Fibroblast of skin of back (primary cell): ENCODE measurements at places on chromosomes 2 and 18.
A peak's percentile ranks its signal among the peaks of the same experiment; 100 is the strongest.

- peak; percentile 83 for DNase-seq
Observed at GRCh38 chr2:10514743-10515142, 66.6 kb upstream of the ODC1 start.

GRCh38 chr2:232235716-232236115 is 142.8 kb upstream of the ALPP start:
- no peak for DNase-seq

- DNase-seq = no peak
Observed at GRCh38 chr18:46338205-46338604, 234.0 kb downstream of the HAUS1 start.

DNA sequence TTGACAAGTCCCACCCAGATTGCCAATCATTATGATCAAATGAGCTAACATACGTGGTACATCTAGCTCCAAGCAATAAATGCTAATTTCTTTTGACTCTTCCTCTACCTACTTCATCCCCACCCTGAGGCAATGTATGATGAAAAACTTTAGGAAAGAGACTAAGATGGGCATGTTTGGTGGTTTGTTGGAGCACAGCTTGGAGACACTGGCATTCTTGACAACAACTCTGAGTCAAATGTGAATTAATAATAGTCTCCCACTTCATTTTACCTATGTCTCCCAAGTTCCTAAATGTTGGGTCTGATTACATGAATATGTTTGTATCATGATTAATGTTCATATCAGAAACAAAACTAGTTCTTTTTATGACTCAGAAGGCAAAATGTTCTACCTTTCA is 36.6 kb downstream of the EXOC6B start:
- no peak for DNase-seq

DNA sequence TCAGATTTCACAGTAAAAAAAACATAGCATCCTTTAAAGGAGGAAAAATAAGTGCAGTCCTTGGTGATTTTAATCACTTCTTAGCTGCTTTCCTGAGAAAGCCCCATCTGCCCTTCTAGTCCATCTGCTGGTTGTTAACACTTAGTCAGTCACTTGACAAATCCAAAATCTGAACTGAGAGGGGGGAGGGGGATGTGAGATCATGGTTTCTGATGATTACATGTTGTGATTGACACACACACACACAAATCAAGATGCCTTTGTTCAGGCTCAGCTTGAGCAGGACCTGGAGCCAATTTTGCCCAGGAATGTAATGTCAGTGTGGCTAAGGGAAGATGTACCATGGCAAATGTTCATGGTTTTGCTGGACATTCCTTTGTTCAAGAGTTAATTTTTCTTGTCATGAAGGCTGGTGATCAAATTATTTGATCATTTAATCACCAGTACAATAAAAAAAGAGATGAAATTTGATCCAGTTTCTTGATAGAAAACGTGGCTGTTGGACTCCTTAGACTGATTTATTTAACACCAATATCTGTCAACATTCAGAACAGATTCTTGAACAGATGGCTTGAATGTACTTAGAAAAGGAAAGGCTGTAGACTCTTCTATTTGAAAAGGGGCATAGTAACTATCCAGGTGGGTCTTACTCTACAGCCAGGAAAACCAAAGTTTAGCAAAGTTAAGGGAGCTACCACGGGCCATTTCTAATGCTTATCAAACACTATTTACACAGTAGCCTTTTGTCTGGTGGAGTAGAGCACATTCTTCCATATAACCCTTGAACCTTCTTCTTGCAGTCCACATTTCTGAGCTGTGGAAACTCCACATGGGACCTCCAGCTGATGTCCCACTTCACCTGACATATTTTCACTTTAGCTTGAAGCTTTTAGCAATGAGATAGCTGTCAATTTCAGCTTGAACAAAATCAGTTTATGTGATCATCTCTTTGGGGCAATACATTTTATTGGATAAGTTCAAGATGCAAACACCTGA is 408.7 kb downstream of the PIK3C3 start:
- no peak for DNase-seq

GRCh38 chr2:109204412-109204811 is 75.4 kb downstream of the SH3RF3 start:
- no peak for DNase-seq

- DNase-seq = no peak
Observed at GRCh38 chr2:158127380-158127804, 25.7 kb downstream of the UPP2 start.

DNA sequence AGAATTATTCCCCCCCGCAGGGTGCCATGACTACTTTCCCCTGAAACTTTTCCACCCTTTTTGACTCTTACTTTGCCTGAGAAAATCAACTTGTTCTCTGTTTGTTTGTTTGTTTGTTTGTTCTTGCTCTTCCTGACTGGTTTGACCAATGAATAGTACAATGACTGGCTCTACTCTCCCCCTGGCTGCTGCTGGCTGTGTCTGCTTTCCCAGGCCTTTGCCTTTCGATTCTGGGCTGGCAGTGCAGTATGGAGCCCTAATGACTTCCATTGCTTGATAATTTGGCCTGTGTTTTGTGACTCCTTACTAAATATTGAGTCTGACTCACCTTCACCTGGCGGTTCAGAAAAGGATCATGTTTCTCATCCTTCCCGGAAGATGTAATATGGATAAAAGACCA is 241.1 kb downstream of the TMEM182 start:
- DNase-seq = no peak

DNA sequence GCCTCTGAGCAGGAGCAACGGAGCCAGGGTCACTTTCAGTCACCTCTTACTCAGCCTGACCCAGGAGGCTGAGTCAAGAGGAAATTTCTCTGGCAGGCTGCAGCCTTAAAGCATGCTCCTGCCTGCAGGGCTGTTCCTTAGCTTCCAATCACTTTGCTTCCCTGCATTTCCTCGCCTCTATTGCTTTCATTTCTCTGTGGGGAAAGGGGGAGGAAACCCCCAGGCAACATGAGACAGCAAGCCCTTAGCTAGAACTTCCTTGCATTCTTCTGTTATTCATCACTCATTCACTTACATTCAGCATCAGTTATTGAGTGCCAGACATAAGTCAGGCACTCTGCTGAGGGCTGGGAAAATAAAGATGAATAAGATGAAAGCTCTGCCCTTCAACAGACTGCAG is 13.0 kb downstream of the XDH start:
- DNase-seq = peak; percentile 99

DNA sequence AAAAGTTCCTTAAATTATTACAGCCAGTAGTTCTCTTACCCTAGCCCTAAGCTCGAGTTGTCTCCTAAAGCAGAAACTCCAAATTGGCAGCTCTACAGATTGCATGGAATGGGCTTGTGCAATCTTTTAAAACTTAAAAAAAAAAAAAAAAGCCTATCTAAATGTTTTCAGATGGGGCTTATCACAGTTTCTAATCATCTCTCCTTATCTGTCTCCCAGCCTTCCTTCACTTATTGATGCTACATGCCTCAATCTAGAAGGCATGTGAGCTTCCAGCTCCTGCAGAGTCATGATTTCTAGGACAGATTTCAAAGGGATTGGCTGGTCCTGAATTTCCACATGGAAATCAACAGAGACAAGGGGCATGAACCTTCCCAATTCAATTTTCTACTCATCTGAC is 33.1 kb upstream of the PELI1 start:
- no peak for DNase-seq

DNA sequence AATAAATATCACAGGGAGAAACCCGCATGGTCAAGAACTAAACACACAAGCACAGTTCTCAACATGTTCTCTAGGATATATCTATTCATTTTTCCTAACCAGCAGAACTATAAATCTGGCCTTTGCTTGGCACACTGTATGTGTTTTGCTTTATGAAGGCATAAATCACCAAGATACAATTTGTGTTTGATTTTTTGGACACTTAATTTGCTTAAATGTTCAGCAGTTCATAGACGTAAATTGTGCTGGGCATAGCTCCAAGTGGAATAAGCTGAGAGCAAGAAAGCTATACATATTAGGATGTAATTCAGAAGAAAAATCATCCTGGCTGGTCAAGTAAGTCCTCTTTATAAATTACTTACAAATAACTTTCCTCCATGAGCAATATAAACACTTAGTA is 341.5 kb upstream of the ATP5MC3 start:
- no peak for DNase-seq

DNA sequence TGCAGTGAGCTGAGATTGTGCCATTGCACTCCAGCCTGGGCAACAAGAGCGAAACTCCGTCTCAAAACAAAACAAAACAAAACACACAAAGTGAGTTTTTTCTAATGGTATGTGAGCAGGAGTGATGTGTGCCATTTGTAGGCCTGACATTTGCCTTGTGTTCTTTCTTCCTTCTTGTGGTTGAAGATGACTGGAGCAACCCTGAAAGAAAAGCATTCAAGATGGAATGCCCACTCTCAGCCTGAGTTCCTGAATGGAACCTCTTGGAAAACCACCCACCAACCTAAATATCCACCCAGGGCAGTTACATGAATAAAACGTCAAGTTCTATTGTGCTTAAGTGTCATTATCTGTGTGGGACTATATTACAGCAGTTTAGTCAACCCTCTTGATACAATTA is 26.5 kb downstream of the PGAP1 start:
- no peak for DNase-seq

DNA sequence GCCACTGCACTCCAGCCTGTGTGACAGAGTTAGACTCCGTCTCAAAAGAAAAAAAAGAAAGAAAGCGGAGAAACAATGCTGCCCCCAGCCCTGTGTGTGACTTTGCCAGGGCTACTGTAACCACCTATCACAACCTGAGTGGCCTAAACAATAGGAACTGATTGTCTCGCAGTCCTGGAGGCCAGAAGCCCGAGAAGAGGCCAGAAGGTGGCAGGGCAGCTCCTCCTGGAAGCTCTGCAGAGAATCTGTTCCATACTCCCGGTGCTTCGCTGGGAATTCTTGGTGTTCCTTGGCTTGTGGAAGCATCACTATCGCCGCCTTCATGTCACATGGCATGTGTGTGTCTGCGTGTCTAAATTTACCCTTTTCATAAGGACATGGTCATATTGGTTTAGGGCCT is 14.4 kb upstream of the RAB17 start:
- DNase-seq = peak; percentile 44

- no peak for DNase-seq
Observed at GRCh38 chr2:217958206-217958883, 44.5 kb downstream of the TNS1 start.

GRCh38 chr18:30139631-30140287 is 902.8 kb downstream of the DSC3 start:
- DNase-seq = no peak

DNA sequence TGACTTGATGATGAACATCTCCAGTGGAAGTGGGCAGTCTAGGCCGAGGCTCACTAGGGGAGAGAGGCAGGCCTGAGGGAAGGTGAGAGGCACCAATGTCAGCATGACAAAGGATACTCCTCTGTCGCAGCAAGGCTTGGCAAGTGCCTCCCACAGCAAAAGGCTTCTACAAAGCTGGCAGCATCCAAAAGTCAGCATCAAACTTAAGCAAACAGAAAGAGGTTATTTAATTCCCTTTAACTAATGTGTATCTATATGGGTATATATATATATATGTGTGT is 41.6 kb downstream of the NIFK start:
- no peak for DNase-seq

DNA sequence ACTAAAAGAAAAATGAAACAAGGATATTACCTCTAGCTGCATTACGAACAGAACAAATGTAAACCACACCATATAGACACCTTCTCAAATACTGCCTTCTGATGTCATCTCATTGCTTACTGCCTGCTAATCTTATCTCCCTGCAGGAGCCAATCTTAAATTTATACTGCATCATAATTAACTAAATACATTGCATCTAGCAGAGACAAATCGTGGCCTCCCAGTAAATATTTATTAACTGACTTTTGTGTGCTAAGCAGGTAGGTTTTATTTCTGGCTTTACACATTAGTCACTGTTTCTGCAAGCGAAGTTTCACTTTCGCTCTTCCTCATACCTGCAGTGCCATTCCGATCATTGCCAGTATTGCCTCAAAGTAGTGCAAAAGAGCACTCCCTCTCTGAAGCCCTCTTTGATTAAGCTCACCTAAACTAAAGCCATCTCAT is 67.5 kb downstream of the SPATS2L start:
- no peak for DNase-seq

GRCh38 chr2:184875911-184876310 is 277.6 kb downstream of the ZNF804A start:
- DNase-seq = no peak

DNA sequence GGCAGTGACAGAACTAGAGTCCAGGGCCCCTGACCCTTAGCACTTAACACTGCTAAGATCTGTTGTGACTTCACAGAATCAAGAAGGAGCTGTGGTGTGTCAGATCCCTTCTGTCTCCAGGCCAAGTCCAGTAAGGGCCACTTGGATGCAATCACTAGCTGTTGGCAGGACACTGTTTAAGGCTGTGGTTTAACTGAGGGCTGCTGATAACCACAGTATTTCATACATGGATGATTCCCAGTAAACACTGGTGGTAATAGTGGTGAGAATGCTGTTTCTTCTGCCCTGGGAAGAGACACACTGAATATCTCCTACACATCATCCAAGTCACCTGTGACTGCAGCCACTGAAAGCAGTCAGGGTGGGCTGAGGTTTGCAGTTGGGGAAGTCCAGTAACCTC is 77.7 kb upstream of the FBXO11 start:
- DNase-seq = no peak

- DNase-seq = no peak
Observed at GRCh38 chr2:65122313-65122712, 7.6 kb downstream of the RAB1A start.

DNA sequence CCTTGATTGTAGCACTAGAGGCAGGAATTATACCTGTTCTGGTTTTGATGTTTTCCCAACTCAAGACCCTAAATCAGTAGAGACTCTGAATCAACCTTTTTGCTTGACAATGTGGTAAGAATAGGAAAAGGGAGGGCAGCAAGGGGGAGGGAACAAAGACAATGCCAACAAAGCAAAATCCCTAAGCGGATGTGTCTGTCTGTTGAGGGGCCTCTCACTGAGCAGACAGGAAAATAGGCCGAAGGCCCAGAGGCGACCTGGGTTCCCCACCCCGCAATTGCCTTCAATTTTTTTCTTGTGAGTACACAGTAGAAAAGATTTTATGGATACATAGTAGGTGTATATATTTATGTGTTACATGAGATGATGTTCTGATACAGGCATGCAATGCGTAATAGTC is 75.6 kb downstream of the MAP4K4 start:
- DNase-seq = no peak

GRCh38 chr2:238152771-238153688 is 5.7 kb upstream of the ERFE start:
- DNase-seq = no peak

GRCh38 chr2:154194909-154195643 is 323.4 kb downstream of the GALNT13 start:
- no peak for DNase-seq

DNA sequence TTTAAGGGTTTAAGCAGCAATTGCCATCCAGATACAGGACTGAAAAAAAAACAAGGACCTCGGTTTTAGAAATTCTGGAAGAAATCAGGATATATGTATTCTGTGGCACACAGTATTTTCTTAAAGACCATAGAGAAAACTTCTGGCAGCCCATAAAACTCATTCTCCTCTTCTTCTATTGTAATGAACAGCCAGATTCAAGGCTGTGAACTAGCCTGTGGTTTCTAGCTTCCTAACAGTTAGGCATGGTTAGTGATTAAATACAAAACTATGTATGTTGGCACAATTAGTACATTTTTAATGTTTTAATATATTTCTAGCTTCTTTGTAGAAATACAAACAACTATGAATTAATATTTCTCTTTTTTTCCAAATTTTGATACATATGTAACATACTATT is 555.7 kb downstream of the DSC3 start:
- DNase-seq = peak; percentile 36

- DNase-seq = no peak
Observed at GRCh38 chr18:49699303-49699702, 114.0 kb downstream of the ACAA2 start.

- DNase-seq = peak; percentile 33
Observed at GRCh38 chr2:27956888-27957287, 66.4 kb downstream of the BABAM2 start.

- DNase-seq = no peak
Observed at GRCh38 chr2:154392256-154392655, 306.2 kb upstream of the KCNJ3 start.
